Lower lobe of right lung (tissue), 2 donors: ENCODE measurements at places on chromosomes 3 and 15. TPM values are rescaled to one million over a fixed set of nuclear protein-coding genes. Genes with fewer than 3 reads are reported as not detected.

GRCh38 chr3:38235466-38235865 lies 30.1 kb upstream of the SLC22A13 start:
- no peak for DNase-seq

- no peak for DNase-seq
Observed at GRCh38 chr15:94631608-94632007, 400.2 kb downstream of the MCTP2 start.

The LSAMP gene
- 20.1 TPM for total RNA-seq

The C3orf22 gene
- total RNA-seq, result not detected

The ELL3 gene
- 5.1 TPM for total RNA-seq

The POPDC2 gene
- 1.5 TPM for total RNA-seq

The ARHGEF26 gene
- total RNA-seq, result 50.9 TPM
